ENCODE measurements at places on chromosomes 11 and 22.

GRCh38 chr11:123434262-123434661 is 4.2 kb downstream of the GRAMD1B start:
- DNase-seq = no peak

GRCh38 chr22:41352058-41352457 is 29.7 kb upstream of the TEF start:
- no peak for DNase-seq

- DNase-seq = no peak
Observed at GRCh38 chr11:44740967-44741366, 14.2 kb downstream of the TSPAN18 start.

DNA sequence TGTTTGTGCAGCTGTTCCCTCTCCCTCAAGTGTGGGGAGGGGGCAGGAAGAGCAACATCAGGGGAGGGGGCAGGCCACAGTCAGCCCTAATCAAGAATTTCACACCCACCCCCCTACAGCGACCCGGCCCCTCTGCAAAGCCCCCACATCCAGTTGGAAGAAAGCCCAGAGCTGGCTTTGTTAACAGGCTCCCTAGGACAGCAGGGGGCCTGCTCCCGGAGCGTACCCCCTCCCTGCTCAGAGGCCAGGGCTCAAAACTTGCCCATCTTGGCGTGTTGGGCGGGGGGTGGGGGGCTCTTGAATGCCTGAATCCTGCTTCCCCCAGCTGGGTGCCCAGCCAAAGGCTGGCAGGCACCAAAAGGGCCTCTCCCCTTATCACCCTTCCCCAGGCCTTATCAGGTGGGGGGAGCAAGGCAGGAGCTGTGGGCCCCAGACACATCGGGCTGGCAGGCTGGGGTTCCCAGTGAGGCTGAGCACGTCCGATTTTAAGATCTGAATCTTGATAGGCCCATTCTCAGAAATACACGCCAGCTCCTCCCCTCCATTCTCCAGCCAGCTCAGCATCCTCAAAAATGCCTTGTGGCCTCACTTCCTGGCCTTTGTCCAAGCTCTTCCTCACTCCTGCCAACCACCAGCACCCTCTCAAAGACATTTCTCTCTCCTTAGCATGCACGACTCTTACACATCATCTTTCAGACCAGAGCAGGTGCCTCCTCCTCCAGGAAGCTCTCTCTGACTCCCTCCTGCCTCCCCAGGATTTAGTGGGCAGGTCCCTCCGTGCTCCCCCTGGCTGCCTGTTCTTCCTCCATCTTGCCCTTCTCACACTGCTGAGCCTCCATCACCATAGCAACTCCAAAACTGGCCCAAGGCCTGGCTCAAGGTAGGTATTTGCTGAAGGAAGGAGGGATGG is 384.8 kb downstream of the MN1 start:
- peak; percentile 89 for DNase-seq

- DNase-seq = no peak
Observed at GRCh38 chr11:39236916-39237315, 2222.5 kb downstream of the LRRC4C start.

DNA sequence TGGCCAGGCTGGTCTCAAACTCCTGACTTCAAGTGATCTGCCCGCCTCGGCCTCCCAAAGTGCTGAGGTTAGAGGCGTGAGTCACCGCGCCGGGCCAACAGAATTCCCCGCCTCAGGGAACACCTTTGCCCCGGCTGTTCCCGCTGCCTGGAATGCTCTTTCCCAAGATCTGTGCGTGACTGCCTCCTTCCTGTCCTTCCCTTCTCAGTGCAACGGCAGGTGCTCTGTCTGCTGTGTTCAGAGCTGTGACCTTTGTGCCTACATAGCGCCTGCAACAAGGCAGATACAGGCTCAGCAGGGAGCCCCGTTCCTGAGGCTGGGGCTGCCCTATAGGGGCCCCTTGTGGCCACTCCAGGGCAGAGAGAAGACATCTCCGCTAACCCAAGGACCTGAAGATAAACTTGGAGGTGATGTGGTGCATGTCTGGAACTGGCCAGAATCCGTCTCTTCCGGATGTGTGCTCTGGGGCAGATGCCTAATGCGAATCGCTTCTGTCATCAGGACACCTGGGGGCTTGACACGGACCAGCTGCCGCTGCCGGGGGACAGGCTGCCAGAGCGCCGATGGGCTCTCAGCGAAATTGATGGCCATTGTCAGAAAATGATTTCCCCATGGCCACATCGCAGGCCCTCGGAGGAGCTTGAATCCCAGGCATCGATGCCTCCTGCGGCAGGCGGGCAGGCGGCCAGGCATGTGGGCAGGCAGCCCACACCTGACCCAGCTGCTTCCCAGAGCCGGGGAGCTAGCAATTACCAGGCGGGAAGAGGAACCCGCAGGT is 43.5 kb upstream of the TCF20 start:
- DNase-seq = no peak

DNA sequence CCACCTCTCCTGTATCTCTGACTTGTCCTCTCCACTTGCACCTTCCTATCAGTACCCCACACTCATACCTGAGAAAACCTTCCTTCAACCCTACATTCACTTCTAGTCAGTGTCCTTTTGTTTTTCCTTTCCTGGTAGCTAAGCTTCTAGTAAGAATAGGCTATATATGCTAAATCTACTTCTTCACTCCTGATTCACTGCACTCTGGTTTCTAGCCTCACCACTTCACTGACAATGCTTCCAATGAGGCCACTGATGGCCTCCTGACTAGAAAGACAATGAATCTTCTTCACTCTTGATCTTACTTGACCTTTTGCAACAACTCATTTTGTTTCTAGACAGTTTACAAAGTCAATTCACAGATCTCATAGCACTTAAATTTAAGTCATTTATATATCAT is 52.0 kb downstream of the RELT start:
- no peak for DNase-seq

DNA sequence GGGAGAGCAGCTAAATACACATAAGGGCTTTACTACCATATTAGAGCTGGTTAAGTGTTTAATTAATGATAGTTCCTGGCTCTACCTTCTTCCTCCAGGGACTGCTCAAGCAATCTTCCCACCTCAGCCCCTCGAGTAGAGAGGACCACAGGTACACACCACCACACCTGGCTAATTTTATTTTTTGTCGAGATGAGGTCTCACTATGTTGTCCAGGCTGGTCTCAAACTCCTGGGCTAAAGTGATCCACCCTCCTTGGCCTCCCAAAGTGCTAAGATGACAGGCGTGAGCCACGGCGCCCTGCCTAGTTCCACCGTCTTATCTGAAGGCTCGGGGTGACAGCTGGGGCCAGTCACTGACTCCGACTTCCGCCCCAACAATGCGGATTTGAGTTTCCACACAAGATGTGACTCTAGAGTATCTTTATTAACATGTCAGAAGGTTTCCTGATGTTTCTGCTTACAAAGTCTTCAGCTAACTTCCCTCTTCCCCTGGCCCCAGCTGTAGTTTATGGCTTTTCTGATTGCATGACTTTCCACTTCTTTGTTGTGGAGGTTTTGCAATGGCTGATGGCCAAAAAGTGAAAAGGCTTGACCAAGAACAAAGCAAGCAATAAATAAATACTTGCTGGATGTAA is 16.8 kb downstream of the TPST2 start:
- DNase-seq = no peak

- DNase-seq = no peak
Observed at GRCh38 chr11:116312570-116313391, 460.0 kb downstream of the BUD13 start.

GRCh38 chr11:117855186-117855845 is 21.1 kb downstream of the FXYD6 start:
- no peak for DNase-seq

DNA sequence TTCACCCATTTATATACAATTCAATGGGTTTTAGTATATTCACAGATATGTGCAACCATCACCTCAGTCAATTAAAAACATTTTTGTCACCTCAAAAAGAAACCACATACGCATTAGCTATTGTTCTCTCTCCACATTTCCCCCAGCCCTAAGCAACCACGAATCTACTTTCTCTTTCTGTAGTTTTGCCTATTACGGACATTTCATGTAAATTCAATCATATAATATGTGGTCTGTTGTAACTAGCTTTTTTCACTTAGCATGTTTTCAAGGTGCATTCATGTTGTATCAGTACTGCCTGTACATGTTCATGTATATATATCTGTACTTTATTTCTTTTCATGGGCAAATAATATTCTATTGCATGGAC is 104.7 kb upstream of the RRM1 start:
- no peak for DNase-seq

DNA sequence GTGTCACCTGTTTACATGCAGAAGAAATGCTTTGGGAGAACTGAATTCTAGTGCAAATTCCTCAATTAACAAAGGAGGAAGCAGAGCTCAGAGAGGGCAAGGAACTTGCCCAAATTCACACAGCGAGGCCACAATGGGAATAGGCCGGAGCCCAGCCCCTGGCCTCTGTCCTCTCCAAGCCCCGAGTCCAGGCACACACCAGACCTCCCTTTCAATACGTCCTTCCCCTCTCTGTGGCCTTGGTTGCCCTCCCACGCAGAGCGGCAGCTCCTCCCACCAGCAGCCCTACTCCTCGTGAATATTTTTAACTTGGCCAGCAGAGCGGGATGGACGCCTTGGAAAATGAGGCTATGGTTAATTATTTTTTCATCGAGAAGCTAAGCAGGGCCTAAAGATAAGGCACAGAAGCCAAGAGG is 1.6 kb upstream of the CARD10 start:
- DNase-seq = no peak

- no peak for DNase-seq
Observed at GRCh38 chr11:72613977-72614376, 60.2 kb downstream of the PDE2A start.

GRCh38 chr22:42442748-42443147 is 10.5 kb upstream of the NFAM1 start:
- no peak for DNase-seq

DNA sequence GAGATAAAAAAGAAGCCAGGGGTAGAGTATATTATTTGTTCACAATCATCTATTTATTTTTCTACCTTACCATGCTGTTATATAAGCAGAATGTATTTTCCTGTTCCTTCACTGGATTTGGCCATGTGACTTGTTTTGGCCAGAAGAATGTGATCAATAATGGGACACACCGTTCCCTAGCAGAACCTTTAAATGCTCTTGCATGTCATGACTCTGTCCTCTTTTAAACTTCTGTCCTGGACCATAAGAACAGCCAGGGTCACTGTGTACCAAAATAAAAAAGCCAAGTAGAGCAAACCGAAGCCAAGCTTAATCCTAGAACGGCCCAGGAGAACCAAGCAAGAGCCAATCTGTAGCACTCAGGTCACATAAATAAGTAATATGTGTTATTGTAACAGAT is 1682.4 kb downstream of the LRRC4C start:
- no peak for DNase-seq

DNA sequence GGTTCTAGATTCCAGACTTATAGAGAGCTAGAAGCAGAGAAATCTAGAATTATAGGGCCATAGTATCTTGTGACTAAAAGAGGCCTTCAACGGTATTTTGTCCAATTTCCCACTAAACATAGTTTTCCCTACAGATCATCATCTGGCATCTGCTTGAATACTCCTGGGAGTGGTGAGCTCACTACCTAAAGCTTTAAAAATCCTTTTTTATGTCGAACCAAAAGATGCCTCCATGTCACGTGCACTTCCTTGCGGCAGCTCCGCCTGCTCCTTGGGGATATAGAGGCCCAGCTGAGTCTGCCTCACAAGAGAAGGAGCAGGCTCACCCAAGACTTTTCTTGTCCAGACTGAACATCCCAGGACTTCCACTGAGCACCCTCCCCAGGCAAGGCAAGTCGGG is 4.3 kb upstream of the MB start:
- no peak for DNase-seq

- no peak for DNase-seq
Observed at GRCh38 chr11:30018495-30018894, 1.7 kb upstream of the KCNA4 start.

DNA sequence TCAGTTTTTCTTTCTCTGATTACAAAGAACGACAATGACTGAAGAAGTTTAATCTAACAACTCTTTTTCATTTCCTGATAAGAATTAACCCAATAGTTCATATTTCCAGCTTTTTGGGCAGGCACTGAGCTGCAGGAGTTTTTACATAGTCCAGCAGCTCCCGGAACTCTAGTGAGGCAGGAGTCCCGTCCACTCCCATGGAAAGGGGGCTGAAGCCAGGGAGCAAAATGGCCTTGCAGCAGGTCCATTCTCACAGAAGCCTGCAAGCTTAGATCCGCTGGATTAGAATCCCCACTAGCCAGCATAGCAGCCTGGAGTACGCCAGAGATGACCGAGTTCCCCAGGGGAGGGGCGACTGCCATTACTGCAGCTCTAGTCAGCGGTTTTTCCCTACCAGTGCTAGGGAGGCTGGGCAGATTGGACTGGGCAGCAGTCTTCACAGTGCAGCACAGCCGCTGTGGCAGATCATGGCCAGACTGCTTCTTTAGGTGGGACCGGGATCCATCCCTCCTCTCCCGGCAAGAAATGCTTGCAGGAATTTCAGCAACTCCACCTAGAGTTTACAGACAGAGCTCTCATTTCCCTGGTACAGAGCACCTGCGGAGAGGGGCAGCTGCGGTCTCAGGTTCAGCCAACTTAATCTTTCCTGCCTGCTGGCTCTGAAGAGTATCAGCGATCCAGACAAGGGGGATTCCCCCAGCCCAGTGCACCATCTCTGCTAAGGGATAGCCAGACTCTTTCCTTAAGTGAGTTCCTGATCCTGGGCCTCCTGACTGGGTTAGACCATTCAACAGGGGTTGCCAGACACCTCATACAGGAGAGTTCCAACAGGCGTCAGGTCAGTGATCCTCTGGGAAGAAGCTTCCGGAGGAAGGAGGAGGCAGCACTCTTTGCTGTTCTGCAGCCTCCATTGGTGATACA is 742 bp upstream of the CASP4 start:
- no peak for DNase-seq

DNA sequence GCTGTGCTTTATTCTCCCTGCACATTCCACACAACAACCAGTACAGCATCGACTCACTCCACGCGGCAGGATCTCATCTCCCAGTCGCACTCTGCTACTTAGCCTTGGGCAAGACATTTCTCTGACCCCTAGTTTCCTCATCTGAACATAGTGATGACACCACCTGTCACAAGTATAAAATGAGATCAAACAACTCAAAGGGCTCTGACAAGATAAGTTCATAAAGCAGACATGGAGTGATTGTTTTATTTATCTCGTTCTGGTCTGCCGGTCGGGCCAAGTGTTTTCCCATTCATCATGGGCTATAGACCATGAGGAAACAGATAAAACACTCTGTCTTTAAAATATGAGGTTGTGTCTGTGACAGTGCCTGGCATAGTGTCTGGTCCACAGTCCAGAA is 35.0 kb downstream of the DSCAML1 start:
- no peak for DNase-seq

- DNase-seq = no peak
Observed at GRCh38 chr22:36928196-36928595, 14.8 kb downstream of the CSF2RB start.

- no peak for DNase-seq
Observed at GRCh38 chr22:29541845-29542244, 11.7 kb downstream of the THOC5 start.

Data from brain pericyte (primary cell).